Panc1 (cell line): ENCODE measurements at places on chromosomes 4 and X. TPM values are rescaled to one million over a fixed set of nuclear protein-coding genes. Genes with fewer than 3 reads are reported as not detected.

- no peak overlapping the region for H3K4me3 ChIP-seq
- H3K27me3 ChIP-seq: no peaks in the 10 kb centered on the region
- H3K27ac ChIP-seq: no peak overlapping the region
- no peak for DNase-seq
Observed at GRCh38 chr4:18578307-18578706, 556.8 kb upstream of the LCORL start.

DNA sequence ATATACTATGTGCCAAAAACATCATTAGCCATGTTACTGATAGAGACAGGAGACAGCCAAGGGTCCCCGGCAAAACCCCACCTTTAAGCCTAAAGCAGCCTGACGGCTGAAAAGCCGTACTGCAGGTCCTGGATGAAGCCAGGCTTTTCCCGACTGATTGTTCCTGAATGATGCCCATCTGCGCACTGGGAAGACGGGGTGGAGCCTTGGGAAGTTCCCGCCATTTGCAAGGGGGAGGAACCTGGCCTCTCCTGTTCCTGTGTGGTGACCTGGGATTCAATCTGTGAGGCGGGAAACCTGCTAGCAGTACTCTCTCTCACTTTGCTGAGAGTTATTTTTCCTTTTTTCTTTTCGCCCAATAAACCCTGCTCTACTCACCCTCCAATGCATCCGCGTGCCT, 15.1 kb upstream of the CAMK2D start:
- no peak for DNase-seq
- H3K27me3 ChIP-seq: no peaks in the 10 kb centered on the region
- H3K4me3 ChIP-seq: no peak overlapping the region

GRCh38 chrX:40177117-40177430, 79.3 kb upstream of the BCOR start:
- peak overlapping the region; percentile 42 for H3K4me3 ChIP-seq
- no peak for DNase-seq
- H3K27ac ChIP-seq: peak overlapping the region; percentile 68
- no peaks in the 10 kb centered on the region; the same call in none of the 2 replicates for H3K4me1 ChIP-seq

DNA sequence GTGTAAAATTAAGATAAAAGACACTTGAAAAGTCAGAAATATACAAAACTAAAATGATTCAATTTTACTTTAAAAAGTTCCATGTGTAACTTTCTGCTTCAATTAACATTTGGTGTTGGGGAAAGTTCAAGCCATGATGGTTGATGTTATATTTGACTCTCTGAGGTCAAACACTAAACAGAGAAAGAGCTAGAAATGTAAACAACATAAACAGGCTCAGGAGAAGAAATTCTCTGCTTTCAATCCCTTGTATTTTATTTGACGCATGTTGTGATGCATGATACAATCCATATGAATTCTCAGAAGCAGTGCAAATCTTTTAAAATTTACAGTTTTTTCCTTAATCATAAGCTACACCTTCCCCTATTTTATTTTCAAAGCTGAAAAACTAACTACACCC, 822.4 kb downstream of the PCDH18 start:
- no peaks in the 10 kb centered on the region for H3K36me3 ChIP-seq
- no peaks in the 10 kb centered on the region for H3K4me1 ChIP-seq
- H3K4me3 ChIP-seq: no peak overlapping the region
- no peak overlapping the region for H3K27ac ChIP-seq

DNA sequence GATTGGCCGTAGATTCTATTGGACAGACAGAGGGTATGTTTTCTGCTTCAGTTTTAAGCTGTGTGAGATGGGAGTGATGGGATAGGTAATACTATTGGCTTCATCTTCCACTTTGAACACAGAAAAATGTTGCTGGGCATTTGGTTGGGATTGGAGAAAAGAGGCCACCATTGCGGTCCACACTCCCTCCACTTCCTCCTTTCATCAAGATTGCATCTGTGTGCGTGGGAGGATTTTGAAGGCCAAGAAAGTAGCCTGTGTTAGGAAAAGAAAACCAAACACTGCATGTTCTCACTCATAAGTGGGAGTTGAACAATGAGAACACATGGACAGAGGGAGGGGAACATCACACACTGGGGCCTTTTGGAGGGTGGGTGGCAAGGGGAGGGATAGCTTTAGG, 56.4 kb downstream of the EGF start:
- H3K4me1 ChIP-seq: no peaks in the 10 kb centered on the region
- H3K27ac ChIP-seq: no peak overlapping the region
- DNase-seq: no peak
- no peaks in the 10 kb centered on the region for H3K36me3 ChIP-seq
- H3K27me3 ChIP-seq: no peaks in the 10 kb centered on the region; the same call in 1 of the 2 replicates
- H3K4me3 ChIP-seq: no peak overlapping the region

- H3K4me1 ChIP-seq: no peaks in the 10 kb centered on the region
- H3K36me3 ChIP-seq: no peaks in the 10 kb centered on the region
Observed at GRCh38 chr4:108130955-108131354, 37.8 kb downstream of the LEF1 start.

GRCh38 chrX:140672840-140673731, 36.5 kb upstream of the LINC00632 start:
- no peaks in the 10 kb centered on the region for H3K4me1 ChIP-seq
- no peak overlapping the region for H3K27ac ChIP-seq
- H3K36me3 ChIP-seq: no peaks in the 10 kb centered on the region

DNA sequence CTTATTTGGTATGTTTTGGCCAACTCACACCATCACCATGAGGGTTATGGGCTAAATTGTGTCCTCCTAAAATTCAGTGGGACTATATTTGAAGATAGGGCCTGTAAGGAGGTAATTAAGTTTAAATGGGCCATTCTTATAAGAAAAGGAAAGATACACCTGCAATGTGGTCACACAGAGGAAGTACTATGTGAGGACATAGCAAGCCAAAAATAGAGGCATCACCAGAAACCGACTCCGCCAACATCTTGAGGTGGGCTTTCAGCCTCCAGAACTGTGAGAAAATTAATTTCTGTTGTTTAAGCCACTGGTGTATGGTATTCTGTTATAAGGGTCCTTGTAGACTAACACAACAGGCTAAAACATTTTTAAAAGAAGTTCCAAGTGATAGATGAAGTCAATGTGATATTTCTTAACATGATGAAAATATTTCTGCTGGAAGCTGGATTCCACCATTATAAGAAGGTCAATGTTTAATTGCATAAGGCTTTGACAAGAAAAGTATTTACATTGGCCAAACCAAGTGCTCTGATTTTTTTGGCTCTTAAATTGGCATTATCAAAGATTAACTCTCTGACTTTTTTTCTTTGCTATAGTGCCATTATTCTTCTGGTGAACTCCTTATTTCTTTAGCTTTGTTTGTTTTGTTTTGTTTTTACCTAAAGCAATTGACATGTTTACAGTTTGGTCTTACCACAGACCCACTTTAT, 540.9 kb downstream of the PPARGC1A start:
- DNase-seq: no peak
- no peaks in the 10 kb centered on the region; the same call in 1 of the 2 replicates for H3K36me3 ChIP-seq
- H3K27ac ChIP-seq: no peak overlapping the region

The STPG2 gene
- not detected for total RNA-seq

- no peak for DNase-seq
- no peak overlapping the region for H3K27ac ChIP-seq
- H3K4me1 ChIP-seq: no peaks in the 10 kb centered on the region
- H3K27me3 ChIP-seq: no peaks in the 10 kb centered on the region
- no peak overlapping the region for H3K4me3 ChIP-seq
Observed at GRCh38 chr4:144710526-144710912, 64.6 kb downstream of the HHIP start.

DNA sequence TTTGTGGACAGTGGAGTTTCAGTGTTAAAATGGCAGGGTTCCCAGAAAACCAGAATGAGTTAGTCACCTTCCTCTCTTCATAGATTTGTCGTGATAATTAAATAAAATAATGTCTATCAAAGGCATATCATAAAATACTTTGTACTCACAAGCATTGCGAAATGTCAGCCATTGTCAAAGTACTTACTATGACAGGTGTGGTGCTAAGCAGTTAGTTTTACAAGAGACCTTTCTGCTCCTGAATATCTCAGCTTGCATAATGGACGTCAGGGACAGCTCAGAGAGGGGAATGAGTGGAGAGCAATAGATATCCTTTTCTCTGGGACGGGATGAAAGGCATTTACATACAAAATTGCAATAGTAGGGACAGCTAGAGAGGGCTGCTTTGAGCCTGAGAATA, 560.9 kb downstream of the KCNIP4 start:
- no peak overlapping the region for H3K4me3 ChIP-seq
- no peaks in the 10 kb centered on the region for H3K27me3 ChIP-seq
- no peak overlapping the region for H3K27ac ChIP-seq
- DNase-seq: no peak
- no peaks in the 10 kb centered on the region for H3K36me3 ChIP-seq

GRCh38 chr4:150906987-150907633, 108.0 kb downstream of the LRBA start:
- no peaks in the 10 kb centered on the region for H3K27me3 ChIP-seq
- DNase-seq: no peak
- H3K4me3 ChIP-seq: no peak overlapping the region
- H3K4me1 ChIP-seq: no peaks in the 10 kb centered on the region
- no peak overlapping the region for H3K27ac ChIP-seq

The AKAP14 gene
- 0.28 TPM for total RNA-seq

DNA sequence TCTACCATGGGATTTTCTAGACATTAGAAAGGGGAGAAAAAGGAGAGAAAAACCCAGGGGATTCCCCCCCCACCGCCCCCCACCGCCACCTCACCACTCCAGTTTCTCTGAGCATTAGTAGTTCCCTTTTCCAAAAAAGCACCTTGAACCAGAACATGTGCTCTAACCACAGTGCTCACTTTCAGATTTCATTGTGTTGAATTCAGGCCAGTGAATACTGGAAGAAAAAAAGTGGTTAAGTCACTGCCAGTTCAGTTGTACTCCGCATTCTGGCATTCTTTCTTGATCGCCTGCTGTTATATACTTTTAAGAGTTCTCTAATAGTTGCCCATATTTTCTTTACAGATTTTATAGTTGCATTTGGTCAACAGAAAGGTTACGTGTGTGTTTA, 40.9 kb downstream of the JADE3 start:
- no peaks in the 10 kb centered on the region for H3K36me3 ChIP-seq
- no peak overlapping the region for H3K27ac ChIP-seq
- H3K4me3 ChIP-seq: peak overlapping the region; percentile 4; the same call in 1 of the 2 replicates
- H3K27me3 ChIP-seq: no peaks in the 10 kb centered on the region
- DNase-seq: no peak

GRCh38 chr4:141004823-141005222, 128.4 kb downstream of the RNF150 start:
- DNase-seq: no peak
- H3K4me1 ChIP-seq: no peaks in the 10 kb centered on the region
- H3K4me3 ChIP-seq: no peak overlapping the region
- H3K27me3 ChIP-seq: no peaks in the 10 kb centered on the region

The SYP gene
- total RNA-seq: 12.4 TPM

The KLF8 gene
- total RNA-seq: 0.13 TPM

GRCh38 chrX:124328765-124329164, 3.7 kb upstream of the TEX13D start:
- no peak overlapping the region for H3K27ac ChIP-seq
- H3K27me3 ChIP-seq: no peaks in the 10 kb centered on the region; the same call in 1 of the 2 replicates
- H3K36me3 ChIP-seq: no peaks in the 10 kb centered on the region
- H3K4me3 ChIP-seq: no peak overlapping the region

DNA sequence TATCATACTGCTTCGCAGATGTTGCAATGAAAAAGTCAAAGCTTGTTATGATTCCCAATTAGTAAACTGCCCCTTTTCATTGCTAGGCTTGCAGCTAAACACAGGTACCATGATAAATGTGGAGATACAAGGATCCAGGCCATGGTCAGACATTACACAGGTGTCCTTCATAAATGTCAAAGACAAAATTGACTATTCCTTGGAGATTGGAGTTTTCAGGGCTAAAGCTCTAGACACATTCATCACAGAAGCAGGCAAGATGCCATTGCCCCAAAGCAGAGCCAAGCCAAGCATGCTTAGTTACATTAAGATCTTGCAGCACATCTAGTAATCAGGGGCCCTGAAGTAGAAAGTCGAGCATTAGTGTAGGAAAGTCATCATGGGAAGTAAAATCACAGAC, 111.3 kb upstream of the INTU start:
- no peaks in the 10 kb centered on the region for H3K4me1 ChIP-seq
- H3K4me3 ChIP-seq: no peak overlapping the region
- H3K27ac ChIP-seq: no peak overlapping the region
- no peak for DNase-seq

The PRIMPOL gene
- 11.7 TPM for total RNA-seq

- no peaks in the 10 kb centered on the region for H3K27me3 ChIP-seq
- H3K4me1 ChIP-seq: no peaks in the 10 kb centered on the region
- no peak overlapping the region for H3K27ac ChIP-seq
- no peak overlapping the region for H3K4me3 ChIP-seq
- no peak for DNase-seq
Observed at GRCh38 chr4:83708500-83709175, 172.7 kb downstream of the GPAT3 start.

The CPLX1 gene
- 6.7 TPM for total RNA-seq
